ENCODE measurements at places on chromosomes 12 and 14. TPM values are rescaled to one million over a fixed set of nuclear protein-coding genes. Genes with fewer than 3 reads are reported as not detected.

- DNase-seq = no peak
Measured at GRCh38 chr12:133220521-133220920, 15.2 kb downstream of the ANHX start.

GRCh38 chr12:2118061-2118460, 65.3 kb downstream of the CACNA1C start:
- DNase-seq = no peak

- no peak for DNase-seq
Measured at GRCh38 chr12:86257134-86257533, 943 bp upstream of the MGAT4C start.

- no peak for DNase-seq
Measured at GRCh38 chr12:109222062-109222461, 87.0 kb downstream of the FOXN4 start.

- no peak for DNase-seq
Measured at GRCh38 chr12:62581288-62582064, 114.8 kb downstream of the MON2 start.

DNA sequence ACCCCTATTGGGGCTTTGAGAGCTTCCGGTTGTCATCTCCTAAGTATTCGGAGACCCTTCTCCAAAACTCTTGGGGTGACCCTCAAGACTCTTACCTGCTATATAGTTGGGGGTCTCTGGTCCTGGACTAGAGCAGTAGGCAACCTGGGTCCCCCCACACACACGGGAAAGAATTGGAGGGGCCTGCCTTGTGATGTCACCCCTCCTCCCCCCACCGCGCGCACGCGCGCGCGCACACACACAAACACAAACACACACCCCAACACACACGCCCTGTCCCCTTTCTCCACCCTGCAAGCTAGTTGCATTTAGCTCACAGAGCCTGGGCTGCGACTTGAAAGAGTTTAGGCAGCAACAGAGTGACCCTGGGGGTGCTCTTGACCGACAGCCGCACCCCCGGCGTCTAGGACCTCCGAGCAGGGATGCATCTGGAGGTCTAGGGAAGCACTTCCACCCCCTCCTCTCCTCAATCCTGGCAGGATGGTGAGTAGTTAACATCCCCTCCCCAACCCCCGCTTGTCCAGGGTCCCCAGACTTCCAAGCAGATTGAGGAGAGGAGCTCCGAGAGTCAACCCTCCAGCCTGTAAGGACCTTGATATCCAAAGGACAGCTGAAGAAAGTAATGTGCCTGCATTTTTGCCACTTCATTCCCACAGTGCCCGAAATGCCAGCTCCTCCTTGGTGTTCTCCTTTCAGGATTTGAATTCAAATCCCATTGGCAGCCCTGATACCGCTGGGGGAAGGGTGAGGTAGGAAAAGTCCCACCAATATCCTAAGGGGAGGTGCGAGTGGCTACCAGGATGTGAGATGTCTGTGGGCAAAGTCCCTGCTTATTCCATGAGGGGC, 1.4 kb upstream of the DNAJC14 start:
- DNase-seq = peak; percentile 88

DNA sequence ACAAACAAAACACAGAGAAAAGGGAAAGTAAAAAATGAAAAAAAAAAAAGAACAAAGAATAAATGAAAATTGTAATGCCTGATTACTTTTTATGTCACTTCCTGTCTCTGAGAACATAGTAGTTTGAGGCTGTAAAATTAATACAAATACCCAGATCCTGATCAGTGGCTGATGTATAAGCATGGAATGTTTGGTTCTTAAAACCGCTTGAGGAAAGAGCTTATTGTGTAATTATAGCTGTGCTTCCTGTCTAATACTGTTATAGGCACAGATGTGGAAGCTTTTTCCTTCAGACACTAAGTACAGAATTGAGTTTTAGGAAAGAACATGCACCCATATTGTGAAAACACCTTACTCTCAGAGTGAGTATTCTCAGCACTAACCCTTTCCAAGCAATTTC, 86.9 kb downstream of the AVPR1A start:
- no peak for DNase-seq

GRCh38 chr12:112219195-112219594, 93.8 kb downstream of the TRAFD1 start:
- no peak for DNase-seq

DNA sequence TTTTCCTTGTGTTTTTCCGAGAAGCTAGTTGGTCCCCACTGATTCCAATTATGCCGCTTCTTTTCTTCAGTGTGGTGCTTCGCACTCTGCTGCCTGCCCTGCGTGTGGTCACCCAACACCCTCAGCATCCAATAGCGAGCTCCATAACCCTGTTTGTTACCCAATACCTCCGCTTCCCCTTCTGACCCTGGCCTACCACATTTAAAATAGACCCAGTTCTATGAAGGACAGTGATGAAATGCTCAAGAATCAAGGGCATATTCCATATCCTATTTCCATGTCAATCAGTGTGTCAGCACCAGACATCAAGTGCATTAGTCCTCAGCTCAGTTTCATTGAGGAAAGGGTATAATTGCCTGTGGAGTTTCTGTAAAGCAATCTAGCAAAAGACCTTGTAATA, 9.5 kb downstream of the NDRG2 start:
- no peak for DNase-seq

DNA sequence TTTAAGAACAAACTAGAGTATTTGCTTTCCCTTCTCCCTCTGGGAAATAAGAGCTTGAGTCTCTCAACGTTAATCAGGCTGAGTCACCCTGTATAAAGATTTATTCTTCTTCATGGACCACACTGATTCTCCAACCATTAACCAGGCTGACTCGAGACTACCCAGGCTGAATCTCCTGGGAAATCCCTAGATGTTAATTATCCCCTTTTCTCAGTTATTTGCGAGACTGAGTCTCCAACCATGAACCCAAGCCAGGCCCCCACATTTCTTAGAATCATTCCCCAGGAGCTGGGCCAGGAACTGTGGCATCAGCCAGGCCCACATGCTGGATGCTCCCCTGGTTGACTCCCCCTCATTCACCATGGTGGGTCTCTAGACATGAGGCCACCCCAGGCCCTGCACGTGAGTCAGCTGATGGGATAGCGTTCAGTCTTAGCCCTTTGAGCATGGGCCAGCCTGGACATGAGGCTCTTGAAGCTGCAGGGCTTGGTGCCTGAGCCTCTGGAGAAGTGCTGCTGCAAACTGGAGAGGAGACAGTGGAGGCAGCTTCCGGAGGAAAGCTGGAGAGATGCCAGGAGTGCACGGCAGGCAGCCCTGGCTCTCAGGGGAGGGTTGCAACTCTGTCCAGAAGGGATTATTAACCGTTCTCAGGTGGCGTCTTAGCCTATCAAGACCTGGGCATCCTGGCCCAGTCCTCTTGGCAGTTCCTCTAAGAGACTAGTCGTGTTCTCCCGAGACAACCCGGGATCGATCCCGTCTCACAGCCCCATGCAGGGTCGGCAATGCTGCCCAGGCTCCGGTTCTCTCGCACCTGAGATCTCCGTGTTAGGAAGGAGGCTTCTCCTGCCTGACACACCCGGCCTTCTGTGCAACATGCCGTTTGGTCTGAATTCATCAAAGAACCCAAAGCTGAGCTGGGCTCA, 296.6 kb downstream of the ADGRD1 start:
- no peak for DNase-seq

Gene CLEC1B
- total RNA-seq = not detected

Gene BDKRB1
- total RNA-seq = not detected

Gene KLRB1
- total RNA-seq = 0.38 TPM

Gene ATXN3
- 16.9 TPM for total RNA-seq

Gene ZBTB39
- 3.3 TPM for total RNA-seq

Measured in Right ventricle myocardium inferior (tissue), 1 donor.